Occipital lobe (tissue), 3 donors: ENCODE measurements at places on chromosomes 5 and 9.

GRCh38 chr9:17088566-17088965 lies 46.3 kb upstream of the CNTLN start:
- no peak for DNase-seq

- no peak for DNase-seq
These were observed 23.7 kb upstream of the ANKH start for GRCh38 chr5:14895301-14895700.

DNA sequence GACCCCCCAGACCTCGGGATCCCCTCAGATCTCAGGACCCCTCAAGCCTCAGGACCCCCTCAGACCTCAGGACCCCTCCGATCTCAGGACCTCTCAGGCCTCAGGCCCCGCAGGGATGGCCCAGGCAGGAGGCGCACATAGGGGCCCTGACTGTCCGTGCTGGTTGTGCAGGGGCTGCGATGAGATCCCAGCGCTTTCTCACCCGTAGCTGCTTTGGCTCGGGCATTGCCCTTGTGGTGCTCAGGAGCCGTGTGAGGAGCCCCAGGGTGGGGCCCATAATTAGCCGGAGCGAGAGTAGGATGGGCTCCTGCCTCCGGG lies 680 bp upstream of the LPCAT1 start:
- DNase-seq: no peak

- DNase-seq: peak; percentile 75
These were observed 12.0 kb upstream of the OLFM1 start for GRCh38 chr9:135075234-135076142.

DNA sequence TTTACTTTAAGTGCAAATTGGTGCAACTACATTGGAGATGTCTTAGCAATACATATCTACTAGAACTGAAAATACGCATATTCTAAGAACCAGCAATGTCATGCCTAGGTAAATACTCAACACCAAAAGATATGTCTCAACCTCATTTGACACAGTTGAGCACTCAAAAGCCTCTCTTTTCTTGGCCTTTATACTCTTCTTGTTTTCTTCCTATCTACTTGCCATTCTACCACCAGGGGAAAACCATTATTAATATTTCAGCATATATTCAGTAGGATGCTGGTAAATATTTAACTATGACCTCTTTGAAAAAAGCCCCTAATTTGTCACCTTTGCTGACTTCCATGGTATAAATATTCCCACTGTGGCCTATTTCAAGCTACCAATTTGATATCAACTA lies 443.8 kb downstream of the LRRC70 start:
- DNase-seq: no peak

DNA sequence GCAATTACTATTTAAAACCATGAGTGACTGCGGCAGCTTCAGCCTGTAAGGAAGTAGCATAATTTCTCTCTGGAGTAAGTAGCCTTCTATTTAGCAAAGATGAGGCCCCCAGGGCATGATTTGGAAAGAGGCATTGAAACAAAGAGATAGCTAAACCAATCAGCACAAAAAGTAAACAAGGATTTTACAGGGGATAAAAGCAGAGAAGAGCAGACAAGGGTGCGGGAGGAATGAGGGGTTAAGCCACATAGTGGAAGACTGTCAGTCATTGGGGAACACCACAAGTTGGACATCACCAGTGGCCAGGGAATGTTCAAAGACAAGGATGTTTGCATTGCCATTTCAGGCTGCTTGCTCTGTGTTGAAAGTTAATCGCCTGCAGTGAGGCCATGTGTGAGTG lies 24.0 kb upstream of the C5orf63 start:
- DNase-seq: no peak

DNA sequence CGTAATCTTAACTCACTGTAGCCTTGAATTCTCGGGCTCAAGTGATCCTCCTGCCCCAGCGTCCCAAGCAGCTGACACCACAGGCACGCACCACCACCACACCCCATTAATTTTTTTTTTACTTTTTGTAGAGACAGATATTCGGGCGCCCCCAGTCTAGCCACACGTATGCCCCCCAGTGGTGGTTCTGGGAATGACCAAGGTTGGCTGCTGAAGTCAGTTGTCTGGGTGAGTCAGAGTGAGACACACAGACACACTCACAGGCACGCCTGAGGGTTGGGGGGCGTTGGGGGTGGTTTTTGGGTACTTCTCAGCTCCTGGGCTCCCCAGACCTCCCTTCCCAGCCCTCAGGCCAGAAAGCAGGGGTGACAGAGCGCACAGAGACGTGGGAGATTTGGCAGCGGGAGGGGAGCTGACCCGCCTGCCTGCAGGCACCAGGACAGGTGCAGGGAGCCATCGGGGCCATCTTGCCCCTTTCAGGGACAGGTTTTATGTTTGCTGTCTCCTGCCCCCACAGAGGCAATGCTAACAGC lies 4.2 kb upstream of the ENTPD8 start:
- DNase-seq: peak; percentile 65

DNA sequence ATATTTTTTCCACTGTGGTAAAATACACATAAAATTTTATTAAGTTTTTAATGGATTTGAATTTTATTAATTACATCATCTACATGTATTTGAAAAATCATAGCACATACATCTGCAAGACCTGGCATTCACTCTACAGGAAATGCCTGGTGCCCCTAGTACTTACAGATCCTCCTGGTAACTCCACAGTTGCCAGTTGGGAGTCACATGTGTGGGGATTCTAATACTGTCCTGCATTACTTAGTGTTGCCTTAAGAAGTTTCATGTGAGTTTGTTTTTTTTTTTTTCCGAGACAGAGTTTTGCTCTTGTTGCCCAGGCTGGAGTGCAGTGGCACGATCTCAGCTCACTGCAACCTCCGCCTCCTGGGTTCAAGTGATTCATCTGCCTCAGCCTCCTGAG lies 18.1 kb downstream of the KDM3B start:
- no peak for DNase-seq

GRCh38 chr5:39314591-39314990 lies 49.7 kb downstream of the C9 start:
- DNase-seq: no peak

- no peak for DNase-seq
These were observed 3.5 kb upstream of the PHYKPL start for GRCh38 chr5:178236126-178236525.

DNA sequence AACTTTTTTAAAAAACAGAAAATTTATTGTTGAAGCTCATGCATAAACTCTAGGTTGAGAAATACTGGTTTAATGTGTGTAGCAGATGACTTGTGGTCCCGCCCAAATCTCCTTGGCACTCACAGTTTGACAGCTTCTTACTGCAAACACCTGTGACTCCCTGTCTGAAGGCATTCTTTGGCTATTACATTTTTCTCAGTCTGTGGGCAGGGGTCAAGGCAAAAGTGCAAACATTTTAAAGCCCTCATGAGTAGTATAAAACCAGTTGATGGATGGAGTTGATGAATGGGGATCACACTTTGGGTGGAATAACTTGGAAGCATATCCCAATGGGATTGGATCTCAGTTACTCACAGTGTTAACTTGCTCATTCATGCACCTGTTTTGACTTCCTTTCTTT lies 1007.0 kb upstream of the NUDT12 start:
- no peak for DNase-seq

- peak; percentile 22 for DNase-seq
These were observed 53.2 kb downstream of the ZNF474 start for GRCh38 chr5:122182491-122182921.

GRCh38 chr5:96962540-96962991 lies 26.7 kb downstream of the LNPEP start:
- DNase-seq: no peak

DNA sequence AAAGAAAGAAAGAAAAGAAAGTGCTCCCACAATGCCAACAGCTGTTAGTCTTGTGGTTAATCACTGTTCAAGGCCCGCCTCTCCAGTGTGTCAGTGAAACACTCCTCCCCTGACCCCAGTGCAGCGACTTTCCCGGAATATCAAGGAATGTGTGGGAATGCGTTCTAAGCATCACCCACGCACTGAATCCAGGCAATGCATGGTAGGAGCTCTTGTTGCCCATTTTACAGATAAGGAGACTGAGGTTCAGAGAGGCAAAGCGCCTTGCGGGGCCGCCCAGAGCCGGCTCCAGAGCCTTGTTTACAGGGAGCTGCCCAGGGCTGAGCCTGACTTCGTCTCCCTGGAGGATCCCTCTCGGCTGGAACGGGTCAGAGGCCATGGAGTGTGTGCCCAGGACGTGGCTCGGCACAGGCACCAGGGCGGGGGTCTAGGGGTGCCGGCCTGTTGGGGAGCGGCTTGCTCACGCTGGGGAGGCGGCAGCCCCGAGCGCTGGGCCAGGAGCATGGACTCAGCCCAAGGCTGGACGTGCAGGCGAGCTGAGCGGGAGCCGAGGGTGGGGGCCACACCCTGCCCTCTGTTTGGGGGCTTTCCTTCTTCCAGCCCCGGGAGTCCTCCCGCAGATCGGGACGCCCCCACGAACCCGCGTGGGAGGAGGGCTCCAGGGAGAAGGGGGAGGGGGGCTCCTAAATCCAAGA lies 823 bp downstream of the ST6GALNAC6 start:
- DNase-seq: no peak

DNA sequence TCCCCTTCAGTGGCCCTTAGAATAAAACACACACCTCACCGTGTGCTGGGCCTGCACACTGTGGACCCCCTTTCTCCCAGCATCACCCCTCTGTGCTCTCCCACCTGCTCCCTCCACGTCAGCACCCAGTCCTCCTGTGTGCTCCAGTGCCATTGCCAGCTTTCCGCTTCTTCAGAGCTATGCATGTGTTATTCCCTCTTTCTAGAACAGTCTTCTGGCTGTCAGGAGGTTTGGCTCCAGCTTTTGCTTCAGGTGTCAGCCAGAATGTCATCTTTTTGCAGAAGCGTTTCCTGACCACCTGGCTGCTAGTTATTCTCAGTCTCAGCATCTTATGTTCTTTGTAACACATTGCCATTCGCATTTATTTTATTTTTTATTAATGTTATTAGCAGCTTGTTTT lies 119.7 kb downstream of the TLE4 start:
- no peak for DNase-seq

GRCh38 chr5:4148009-4148408 lies 552.4 kb downstream of the IRX1 start:
- DNase-seq: no peak

DNA sequence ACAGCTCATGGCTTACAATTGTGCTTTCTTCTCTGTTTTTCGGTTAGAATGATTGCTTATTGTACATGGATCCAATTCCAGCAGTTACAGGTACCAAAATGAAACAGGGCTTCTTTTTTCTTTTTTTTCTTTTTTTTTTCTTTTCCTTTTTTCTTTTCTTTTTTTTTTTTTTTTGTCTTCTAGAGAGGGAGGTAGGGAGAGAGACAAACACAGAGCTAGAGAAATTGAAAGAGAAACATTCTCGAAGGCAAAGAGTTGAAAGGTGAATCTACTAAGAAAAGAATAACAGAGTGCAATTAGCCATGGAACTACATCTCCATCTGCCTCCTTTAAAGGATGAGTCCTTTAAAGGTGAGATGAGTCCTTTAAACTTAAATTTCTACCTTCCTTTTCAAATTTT lies 1.0 kb upstream of the EDIL3 start:
- DNase-seq: no peak

DNA sequence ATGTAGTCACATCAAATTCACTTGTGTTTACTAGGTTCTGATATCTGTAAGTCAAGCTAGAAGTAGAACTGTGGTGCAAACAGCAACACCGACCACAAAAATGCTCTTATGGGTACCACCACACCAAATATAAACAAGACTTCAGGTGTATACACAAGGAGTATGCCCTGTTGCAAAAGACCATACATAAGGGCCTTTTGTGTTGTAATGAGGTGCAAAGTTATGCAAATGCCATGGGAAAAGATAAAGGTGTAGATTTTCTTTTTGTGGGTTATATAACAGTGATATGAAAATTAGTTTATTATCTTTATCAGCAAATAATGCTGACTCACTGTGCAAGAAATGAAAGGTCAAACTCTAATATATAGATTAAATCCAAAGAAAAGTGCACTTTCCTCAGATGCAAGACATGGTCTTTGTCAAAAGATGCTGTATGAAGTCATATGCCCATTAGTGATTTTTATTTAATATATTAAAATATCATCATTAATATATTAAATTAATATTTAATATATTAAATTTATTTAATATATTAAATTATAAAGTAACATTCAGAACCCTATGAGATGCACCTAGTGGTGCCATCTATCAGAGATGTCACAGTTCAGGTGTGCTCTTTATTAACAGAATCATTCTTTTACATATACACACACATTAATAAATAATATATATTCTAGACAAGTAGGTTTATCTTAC lies 26.7 kb upstream of the ALDH1A1 start:
- no peak for DNase-seq

DNA sequence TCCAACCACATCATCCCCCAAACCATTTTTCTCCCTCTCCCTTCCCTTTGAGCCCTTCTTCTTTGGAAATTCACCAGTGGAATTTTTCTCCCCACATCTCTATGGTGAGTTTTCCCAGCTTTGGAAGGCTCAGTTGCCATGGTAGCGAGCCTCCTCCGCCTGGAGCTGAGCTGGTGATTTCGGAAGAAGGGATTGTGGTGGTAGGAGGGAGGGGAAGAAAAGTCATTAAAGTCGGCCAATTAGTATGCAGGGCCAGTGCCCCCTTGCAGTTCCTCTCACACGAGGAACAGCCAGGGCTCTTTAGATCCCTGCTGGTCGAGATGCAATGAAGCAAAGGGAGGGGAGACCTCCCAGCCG lies 322.0 kb downstream of the NTRK2 start:
- peak; percentile 69 for DNase-seq

DNA sequence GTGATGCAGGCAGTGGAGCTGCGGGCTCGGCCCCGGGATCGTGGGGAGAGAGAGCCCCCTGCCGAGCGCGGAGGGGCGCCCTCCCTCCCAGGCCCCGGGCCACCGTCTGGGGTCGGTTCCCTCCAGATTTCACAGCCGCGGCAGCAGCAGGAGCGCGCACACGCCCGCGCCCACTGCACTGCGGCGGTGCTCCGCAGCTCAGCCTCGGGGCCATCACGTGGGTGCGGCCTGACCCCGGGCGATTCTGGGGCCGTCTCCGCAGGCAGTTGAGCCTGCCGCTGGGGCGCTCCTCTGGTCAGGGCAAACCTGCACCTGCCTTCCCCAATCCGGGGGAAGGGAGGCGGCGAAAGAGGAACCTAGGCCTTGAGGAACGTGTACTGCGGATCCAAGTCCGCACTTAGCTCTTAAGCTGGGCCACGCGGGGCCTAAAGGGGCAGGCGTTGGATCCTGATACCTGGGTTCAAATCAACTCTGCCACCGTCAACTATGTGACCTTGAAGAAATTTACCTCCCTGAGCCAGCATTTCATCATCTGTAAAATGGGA lies 9.4 kb upstream of the DELE1 start:
- DNase-seq: peak; percentile 25

DNA sequence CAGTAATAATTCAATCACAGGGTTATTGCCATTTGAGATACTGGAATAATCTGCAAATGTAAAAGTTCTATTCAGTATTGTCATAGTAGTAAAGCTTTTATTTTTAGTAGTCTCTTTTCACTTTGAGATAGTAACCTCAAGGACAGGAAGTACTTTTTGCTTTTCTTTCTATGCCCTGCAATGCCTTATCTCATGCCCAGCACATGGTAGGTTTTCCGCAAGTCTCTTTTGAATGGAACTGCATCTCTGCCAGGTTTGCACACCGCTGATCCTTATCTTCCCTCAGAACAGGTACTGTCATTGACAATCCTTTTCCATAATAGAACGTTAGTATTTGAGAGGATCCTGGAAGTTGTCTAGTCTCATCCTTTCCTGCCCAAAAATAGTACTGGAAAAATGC lies 91.8 kb upstream of the IFNK start:
- DNase-seq: no peak

GRCh38 chr9:14057368-14058324 lies 256.3 kb downstream of the NFIB start:
- DNase-seq: no peak

GRCh38 chr9:76136986-76137385 lies 246.5 kb downstream of the PCSK5 start:
- DNase-seq: no peak
